ENCODE measurements at places on chromosomes 12 and 14.

- DNase-seq, result no peak
Observed at GRCh38 chr12:26523708-26524150, 309.3 kb downstream of the ITPR2 start.

- DNase-seq, result no peak
Observed at GRCh38 chr12:52660934-52661499, 9.0 kb upstream of the KRT2 start.

DNA sequence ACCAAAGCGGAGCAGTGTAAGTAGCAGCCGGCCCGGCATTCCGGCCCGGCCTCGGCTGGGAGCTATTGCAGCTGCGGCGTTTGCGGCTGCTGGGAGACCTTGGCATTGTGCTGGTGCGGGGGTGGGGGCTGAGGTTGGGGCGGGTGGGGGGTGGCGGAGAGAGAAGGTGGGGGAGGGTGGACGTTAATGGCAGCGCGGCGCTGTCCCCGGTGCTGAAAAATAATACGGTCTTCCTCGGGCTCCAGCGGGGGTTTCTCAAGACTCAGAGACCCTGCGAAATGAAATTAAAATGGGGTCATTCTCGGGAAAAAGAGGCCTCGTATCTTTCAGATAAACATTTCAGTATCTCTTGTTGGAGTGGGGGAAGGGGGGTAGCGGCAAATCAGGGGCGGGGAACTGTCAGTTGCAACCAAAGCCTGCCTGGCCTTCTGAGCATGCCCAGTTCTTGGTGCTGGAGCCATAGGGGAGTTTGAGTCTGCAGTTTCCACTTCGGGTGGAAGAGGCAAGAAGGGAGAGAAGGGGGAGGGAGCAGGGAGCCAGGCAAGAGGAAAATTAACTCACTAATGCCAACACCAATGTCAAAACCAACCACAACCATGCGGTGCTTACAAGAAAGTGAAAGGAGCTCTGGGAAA lies 414 bp downstream of the UNC79 start:
- DNase-seq, result no peak

DNA sequence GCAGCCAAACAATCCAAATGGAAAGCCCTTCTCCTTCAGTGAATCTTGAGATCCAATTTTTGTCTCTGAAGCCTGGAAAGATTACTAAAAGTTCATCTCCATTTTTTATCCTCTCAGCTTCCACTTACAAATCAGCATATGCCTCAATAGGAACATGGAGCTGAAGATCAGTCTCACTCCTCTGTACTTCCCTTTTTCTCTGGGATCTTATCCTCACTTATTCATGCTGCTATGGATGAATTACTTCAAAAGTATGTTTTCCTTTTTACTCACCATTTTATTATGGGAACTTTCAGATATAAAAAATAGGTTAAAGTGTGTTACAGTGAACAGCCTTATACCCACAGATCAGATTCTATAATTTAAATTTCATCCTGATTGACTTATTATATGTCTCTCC lies 14.4 kb upstream of the NTF3 start:
- DNase-seq, result no peak

- DNase-seq, result no peak
Observed at GRCh38 chr14:69841656-69842055, 37.6 kb upstream of the SMOC1 start.

DNA sequence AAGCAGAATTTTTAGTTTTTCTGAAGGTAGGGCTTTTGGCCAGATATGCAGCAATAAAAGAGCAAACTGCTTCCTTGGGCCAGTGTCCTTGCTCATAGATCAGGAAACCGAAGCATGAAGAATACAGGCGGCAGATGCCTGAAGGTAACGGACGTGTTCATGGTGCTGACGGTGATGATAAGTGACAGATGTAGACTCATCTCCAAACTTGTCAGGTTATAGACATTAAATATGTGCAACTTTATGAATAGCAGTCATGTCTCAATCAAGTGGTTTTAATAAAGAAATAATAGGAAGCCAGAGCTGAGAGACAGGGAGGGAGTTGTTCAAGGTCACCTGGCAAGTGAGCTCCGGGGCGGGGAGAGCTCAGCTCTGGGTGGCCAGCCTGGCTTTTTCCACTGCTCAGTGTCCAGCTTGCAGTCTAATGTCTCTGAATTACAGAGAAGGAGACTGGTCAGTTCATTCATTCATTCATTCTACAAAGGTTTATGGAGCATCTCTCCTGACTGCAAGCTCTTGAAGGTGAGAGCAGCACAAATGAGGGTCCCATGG lies 1.0 kb downstream of the SERPINA5 start:
- DNase-seq, result no peak

DNA sequence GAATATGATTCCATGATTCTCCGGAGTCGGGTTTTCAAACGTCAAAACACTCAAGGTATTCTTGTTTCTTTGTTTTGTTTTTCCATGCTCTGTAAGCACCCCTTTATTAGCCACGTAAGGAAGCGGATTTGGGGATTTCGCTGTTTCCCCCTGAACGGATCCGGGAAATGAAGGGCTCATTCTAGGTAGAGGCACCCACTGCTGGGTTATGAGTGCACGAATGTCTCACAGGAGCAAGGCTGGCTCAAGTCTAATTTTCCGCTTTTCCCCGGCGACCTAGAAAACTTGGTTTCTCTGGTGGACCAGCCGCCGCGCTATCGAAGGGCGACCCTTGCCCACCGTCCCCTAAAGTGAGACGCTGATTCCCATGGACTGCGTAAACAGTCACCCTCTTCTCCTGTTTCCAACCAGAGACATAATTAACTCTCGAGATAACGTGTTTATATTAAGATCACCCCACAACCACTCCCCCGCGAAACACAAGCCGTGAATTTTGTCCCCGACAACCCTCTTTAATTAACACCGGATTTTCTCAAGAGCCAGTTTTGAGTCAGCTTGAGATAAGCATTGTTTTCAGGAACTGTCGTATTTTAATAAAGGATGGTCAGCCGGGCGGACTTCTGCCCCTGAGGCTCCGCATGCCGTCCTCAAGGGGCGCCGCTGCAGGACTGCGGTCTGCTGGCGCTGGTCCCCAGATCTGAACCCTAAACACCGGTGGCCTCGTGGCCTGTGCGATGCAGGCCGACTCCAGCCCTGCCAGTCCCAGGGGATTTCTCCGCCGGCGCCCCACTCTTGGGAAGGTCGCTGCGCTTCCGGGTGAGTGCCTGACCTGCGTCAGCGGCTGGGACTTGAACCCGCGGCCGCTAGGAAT lies 515 bp upstream of the ABCC9 start:
- no peak for DNase-seq

DNA sequence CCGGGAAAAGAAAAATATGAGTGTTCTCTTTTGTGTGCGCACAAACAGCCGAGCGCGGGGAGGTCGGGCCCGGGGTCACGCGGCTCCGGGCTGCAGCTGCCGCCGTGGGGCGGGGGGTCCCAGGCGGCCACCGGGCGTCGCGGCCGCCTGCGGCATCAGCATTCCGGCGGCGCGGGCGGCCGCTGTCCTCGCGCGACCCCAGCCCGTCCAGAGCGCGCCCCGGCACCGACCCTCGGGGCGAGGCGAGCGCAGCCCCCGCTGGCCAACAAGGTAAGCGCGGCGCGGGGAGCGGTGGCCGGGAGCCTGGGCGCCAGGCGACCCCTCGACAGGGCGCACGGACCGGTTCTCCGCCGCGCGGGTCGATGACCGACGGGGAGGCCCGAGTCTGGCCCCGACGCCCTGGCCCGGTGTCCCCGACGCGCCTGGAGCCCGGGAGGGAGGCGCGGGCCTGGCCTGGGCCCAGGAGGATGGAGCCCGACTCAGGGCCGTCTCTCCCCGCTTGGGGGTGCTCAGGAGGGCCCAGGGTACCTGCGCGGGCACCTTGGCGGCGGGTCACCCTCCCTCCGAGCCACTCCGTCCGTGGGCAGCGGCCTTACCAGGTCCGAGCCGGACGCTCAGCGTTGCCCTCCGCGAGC lies 103.9 kb upstream of the DIO3 start:
- DNase-seq, result no peak

- no peak for DNase-seq
Observed at GRCh38 chr14:33551963-33552362, 398.9 kb downstream of the EGLN3 start.

DNA sequence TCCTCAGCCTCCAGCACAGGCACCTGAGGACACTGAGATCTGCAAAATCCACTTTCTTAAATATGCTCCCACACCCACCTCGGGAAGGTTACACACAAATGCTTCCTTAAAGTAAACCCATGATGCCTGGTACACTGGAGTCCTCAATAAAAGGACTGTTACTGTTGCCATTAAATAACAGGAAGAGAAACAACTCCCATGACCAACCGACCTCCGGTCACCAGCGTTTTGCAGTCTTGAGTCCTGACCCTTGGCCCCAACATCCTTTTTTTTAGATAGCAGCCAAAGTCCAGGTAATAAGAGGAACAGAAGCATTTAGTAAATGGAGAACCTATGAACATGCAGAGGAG lies 42.4 kb downstream of the ITPK1 start:
- no peak for DNase-seq

DNA sequence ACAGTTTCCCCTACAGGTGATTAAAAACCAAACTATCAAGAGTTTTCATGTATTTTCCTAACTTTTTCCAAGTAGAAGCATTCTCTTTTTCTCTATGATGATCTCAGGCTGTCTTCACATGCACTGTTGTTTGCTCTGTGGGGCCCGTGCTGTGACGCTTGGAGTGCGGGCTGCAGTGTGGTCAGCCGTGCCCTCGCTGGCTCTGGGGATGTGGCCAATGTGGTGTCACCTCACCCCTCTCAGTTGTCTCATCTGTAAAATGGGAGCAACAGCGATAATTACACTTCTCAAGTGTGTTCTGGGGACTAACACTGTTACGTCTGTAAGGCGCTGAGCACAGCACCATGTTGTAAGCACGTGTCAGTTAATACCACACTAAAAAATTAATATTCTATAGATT lies 28.6 kb downstream of the DDX51 start:
- no peak for DNase-seq

GRCh38 chr12:104314242-104314614 lies 10.7 kb downstream of the EID3 start:
- no peak for DNase-seq

- DNase-seq, result no peak
Observed at GRCh38 chr12:98425859-98426258, 89.5 kb upstream of the TMPO start.

DNA sequence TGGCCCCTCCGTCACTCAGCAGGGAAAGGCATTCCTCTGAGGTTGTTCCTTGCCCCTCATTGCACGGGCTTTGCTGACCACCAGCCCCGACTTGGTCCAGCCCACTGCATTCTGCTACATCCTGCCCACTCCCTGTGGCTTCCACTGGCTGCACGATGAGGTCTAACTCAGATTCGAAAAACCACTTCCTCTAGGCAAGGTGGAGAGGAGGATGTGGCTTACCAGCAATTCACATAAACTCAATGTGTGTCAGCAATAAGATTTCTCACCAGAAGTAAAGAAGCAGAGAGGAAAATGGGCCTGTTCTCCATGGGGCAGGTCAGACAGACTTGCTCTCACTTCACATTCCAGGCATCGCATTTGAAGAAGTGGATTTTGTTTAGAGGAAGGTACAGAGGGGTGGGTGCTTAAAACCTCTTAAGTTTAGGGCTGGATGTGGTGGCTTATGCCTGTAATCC lies 14.7 kb downstream of the GPR68 start:
- no peak for DNase-seq

GRCh38 chr12:96033549-96034389 lies 1.6 kb downstream of the LTA4H start:
- DNase-seq, result no peak

DNA sequence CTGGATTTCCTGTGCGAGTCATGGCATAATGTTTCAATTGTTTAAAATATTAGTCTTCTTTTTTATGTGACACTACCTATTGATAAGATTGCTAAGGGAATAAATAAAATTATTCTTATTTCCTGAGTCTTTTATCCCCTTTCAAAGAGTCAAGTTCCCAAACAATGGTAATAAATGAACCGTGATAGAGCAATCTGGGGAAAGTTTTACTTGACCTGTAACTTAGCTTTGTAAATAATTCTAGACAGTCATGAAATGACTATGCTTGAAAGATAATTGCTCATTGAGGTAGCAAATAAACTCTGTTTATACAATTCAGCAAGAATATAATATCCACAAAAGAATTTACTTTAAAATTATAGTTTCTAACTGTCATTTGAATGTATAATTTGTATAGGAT lies 82.1 kb downstream of the TSPAN8 start:
- DNase-seq, result no peak

- no peak for DNase-seq
Observed at GRCh38 chr12:27814411-27814810, 34.4 kb upstream of the MANSC4 start.

DNA sequence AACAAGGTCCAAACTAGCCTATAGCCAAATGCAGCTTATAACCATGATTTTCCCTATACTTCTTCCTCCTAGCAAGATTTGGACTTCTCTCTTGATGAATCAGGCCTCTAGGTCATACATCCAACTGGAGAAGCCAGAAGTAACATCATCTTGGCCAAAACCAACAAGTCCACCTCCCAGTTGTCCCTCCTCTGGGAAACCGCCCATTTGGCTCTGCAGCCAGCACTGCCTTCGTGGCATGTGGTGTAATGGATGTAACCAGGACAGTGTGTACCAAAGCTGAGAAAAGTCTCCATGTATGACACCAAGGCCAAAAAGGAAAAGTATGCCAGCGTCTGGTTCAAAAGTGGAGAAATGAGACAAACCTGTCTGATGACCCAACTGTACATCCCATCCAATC lies 59.3 kb upstream of the VASH1 start:
- no peak for DNase-seq
